ENCODE measurements at places on chromosomes 4 and X.

- DNase-seq, result no peak
Measured at GRCh38 chrX:41737065-41737464, 13.1 kb downstream of the GPR82 start.

GRCh38 chr4:10808591-10808990 is 124.0 kb upstream of the CLNK start:
- DNase-seq, result peak; percentile 66

DNA sequence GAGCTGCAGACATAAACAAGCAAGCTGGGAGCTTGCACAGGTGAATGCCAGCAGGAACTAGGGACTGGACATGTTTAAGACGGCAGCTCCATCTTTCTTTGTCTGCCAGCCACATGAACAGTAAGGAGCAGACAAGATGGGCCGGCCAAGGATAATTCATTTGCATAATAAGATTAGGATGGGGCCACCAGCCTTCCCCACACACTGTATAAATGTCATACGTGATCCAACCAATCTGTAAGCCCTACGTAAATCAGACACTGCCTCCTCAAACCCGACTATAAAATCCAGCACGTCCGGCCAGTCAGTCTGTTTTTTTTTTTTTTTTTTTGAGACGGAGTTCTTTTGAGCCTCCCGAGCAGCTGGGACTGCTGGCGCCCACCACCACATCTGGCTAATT is 75.6 kb upstream of the BOD1L1 start:
- DNase-seq, result no peak

DNA sequence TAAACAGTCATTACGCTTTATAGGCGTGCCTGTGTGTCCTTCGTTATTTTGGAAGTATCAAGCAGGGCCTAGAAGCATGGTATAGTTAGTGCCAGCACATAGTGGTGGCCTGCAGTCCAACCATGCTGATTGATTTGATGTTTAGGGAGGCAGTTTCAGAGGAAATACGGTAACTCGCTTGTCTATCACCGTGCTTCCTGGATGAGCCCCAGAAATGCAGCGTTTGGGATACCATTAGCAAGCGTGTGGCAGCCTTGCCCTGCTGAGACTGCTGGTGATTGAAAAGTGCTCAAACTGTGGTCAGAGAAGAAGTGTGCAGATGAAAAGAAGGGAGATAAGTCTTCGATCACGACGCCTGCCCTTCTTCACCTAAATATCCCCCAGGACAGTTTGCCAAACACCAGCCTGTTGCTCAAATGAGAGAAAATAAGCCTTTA is 158.4 kb downstream of the CHIC2 start:
- peak; percentile 78 for DNase-seq

DNA sequence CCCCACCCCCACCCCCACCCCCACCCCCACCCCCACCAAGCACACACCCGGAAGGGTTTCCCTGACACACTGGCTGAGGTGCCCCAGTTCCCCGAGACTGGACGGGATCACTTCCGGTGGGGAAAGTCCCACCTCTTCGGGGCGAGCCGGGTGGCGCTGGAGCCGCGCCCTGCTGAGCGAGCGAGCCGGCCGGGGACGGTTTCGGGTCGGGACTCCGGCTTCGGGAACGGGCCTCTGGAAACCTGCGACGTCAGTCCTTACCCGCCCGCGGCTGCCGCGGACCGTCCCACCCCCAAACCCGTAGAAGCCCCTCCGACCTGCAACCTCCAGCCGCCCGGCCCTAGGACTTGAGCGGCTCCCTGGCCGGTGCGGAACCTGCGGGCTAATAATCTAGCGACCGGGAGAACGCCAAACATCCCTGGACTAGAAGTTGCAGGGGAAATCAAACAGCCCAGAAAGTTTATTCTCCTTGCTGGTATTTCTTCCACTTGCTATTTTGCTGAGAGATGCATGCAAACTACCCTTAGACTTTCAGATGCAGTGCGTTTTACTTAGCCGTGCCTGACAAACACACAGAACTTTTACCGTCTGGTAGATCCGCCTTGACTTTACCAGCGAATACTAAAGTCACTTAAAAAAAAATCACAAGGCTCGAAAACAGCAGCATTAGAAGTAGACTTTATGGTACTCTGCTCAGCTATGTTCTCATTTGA is 991 bp downstream of the RAP2C start:
- peak; percentile 90 for DNase-seq

DNA sequence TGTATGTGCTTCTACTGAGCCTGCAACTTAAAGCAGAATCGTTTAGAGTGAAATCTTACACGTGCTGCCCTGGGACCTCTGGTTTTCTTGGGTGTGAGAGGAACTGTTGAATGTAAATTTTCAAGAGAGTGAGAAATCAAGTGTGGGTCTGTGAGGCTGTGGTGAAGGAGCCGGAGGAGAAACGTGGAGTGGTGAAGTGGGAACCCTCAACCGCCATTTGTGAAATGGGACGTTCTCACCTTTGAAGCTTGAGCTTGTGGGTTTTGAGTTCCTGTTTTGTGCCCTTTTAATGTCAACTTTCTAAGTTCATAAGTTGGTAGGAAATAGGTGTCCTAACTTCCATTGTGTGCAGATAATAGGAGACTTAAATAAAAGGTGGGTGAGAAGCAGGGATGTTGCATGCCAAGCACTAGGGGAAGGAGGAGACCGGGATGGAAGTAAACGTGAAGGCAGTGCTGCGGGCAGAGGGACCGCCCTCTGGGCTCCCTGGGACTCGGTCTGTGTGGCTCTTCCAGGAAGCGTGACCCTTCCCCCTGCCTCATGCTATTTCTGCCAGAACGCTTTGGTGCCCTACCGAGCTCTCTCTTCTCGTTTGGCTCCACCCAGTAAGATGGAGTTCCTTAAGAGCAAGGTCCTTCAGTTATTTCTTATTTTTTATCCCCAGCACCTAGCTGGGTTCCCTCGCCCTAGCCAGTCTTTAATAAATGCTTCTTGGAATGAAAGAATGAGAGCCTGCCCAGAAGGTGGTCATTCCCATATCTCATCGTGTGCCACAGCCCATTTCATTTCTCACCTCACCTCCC is 56.0 kb downstream of the TMEM131L start:
- DNase-seq, result no peak

Measured in fibroblast of skin of scalp (primary cell).